Stimulated activated CD8-positive, alpha-beta memory T cell treated with anti-CD3 and anti-CD28 coated beads, Interleukin-4, amount 100 ng/mL, for 24 hours (primary cell): ENCODE measurements at places on chromosomes 1 and 21.

DNA sequence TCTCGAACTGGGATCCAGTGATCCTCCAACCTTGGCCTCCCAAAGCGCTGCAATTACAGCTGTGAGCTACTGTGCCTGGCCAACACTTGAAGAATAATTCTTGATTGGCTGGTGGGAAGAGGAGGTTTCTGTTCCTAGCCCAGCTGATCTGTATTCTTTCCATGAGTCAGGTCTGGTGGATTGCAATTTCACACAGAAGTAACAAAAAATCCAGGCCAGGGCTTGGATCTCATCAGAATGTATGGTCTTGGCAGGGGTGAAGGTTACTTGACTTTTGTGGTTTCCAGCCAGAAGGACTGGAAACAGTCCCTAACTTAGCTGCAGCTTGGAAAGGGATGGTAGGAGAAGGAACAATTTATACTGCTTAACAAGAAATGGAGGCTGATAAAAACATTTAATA, 5.1 kb upstream of the HP1BP3 start:
- no peak for DNase-seq

DNA sequence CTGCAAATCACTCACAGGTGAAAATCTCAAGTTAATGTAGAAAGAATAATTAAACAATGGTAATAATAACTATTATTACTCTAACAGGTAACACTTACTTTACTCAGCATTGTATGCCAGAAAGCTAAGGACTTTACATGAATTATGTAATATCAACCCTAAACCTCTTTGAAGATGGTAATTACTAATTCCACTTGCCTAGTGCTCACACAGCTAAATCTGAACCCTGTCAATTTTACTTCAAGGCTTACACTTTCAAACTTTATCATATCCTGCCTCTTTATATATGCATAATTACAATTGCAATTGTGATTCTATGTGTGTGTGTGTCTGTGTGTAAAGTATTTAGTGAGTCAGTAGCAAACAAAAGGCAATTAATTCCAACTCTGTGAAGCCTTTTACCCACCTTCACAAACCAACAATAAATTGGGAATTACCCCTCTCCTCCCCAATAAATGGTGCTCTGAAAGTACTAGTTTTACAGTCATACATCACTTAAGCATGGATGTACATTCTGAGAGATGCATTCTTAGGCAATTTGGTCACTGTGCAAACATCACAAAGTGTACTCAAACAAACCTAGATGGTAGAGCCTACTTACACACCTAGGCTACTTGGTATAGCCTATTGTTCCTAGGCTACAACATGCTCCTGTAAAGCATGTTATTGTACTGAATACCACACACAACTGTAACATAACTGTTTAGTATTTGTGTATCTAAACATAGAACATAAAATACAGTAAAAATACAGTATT, 5.9 kb downstream of the ZNF644 start:
- DNase-seq: no peak

DNA sequence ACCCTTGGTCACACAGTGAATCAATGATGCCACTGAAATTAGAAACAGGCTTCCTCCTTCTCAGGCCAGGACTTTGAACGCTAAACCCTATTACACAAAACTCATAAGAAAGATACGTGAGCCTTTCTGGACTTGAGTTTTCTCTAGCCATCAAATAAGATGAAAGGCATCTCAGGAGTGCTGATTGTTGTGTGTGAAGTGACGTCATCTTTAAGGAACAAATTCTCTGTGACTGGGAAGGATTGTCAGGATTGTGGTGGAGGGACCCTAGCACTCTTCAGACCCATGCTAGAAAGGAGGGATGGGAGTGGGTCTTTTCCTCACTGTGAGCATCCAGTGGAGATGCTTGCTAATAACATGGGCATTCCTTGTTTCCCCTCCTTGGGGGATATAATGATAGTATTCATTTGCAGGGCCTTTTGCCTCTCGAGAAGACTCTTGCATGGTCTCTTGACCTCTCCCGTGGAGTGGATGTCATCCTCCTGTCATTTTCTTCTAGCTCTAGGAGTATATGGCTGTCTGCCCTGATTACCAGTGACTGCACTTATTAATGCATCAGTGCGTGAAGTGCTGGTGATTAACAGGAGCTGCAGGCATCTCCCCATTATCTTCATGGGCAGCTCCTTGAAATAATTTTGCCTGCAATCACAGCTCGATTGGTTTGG, 39.9 kb downstream of the SPATA46 start:
- DNase-seq: no peak

DNA sequence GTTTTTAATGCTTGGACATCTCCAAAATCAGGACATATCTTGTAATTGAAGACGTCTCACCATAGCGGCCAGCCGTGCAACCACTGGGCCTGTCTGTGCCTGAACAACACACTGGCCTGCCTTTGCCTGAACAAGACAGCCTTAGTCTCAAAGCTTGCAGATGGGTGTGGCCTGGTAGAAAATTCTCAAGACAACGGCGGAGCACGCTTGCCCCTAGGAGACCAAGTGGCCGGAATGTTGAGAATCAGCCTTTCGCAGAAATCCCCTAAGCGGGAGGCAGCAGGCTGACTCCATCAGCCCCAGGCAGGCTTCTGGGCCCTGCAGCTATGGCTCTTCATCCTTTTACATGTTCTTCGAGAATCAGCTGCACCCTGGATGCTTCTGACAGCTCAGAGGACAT, 98.0 kb upstream of the C1orf174 start:
- no peak for DNase-seq

GRCh38 chr1:112718691-112719418, 3.7 kb upstream of the PPM1J start:
- peak; percentile 64 for DNase-seq

DNA sequence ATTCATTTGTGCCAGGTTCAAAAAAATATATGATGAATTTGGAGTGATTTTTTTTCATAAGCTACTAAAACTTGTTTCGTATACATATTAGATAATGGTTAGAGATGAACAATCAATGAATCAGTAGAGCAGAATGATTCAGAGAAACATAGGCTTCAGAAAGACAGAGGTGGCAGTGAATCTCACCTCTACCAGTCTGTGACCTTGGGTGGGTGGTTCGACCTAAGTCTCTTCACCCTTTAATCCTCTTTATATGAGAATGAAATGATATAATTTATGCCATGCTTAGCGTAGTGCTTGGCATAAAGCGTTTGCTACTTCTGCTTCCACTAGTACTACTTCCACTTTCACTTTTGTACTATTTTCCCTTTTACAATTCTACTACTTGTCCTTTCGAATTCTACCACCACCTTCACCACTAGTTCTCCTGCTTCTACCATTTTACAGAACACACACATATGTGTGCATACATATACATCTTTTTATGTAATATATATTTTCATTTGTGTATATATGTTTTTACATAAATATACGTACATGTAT, 45.1 kb downstream of the FYB2 start:
- DNase-seq: no peak

GRCh38 chr1:153233448-153233847, 16.1 kb downstream of the PRR9 start:
- DNase-seq: no peak

- no peak for DNase-seq
These were observed 592.2 kb downstream of the AMY1C start for GRCh38 chr1:104341944-104342343.
